Aorta (tissue), 5 donors: ENCODE measurements at places on chromosomes 13 and 19.

DNA sequence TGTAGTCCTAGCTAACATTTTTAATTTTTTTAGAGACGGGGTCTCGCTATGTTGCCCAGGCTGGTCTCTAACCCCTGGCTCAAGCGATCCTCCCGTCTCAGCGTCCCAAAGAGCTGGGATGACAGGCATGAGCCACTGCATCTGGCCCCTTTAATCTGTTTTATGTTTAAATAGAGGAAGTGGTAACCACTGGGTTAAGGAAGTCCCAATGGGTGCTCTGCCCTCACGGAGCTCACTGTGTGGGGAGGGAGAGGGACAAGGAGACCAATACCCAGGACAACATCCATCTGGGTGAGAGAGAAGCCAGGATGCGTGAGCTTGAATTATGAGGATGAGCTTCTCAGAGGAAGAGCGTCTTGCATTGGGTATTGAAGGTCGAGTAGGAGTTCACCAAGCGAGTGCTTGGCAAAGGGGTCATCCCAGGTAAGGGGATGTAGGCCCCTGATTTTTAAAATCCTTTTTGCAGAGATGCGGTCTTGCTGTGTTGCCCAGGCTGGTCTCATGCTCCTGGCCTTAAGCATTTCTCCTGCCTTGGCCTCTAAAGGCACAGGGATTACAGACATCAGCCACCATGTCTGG lies 13.8 kb downstream of the YJU2 start:
- no peak for DNase-seq

DNA sequence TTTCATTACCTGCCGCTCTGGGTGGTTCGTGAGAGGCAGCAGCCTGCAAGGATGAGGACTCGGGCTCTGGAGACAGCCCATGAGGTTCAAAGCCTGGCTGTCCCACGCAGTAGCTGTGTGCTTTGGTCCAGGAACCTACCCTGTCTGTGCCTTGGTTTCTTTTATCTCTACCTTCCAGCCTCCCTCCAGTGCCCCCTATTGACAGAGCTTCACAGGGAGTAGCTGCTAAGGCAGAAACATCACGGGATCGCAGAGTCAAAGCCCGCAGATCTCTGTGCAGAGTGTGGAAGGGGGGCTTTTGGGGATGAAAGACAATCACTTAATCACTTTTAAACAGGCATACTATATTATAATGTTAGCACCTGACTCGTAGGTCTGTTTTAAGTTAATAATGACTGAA lies 16.2 kb downstream of the ZNF71 start:
- DNase-seq = peak; percentile 44

- DNase-seq = no peak
Observed at GRCh38 chr19:19270749-19271571, 2.1 kb downstream of the TM6SF2 start.

- no peak for DNase-seq
Observed at GRCh38 chr19:40370997-40371801, 18.8 kb downstream of the HIPK4 start.

DNA sequence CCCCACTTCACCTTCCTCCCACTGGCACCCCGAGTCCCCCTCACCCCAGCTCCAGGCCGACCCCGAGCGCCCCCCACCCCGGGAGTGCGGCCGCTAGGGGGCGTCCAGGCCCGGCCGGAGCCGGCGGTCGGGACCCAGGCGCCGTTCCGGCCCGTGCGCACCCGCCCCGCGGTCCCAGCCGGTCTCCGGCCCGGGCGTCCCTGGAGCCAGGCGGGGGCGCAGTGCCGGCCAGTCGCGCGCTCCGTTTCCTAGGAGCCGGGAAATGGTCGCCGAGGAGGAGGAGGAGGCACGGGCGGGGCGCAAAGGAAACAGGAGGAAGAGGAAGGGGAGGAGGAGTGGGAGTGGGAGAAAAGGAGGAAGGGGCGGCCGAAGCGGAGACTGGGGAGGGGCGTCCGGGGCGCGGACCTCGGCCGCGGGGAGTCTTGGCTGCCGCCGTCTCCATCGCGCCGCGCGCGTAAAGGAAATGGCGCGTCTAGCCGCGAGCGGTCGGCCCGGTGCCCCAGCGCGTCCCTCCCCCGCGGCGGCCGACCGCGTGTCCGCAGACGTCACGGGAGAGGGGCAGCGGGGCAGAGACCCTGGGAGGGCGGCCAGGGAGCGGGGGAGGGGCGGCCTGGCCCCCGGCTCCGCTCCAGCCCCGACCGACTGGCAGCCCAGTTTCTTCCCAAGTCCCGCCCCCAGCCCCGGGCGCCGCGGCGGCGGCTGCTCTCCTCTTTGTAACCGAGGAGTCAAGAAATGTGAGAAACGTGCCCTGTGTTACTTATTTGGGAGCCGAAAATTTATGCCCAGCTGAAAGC lies 1.1 kb upstream of the KCTD15 start:
- DNase-seq = peak; percentile 93

- no peak for DNase-seq
Observed at GRCh38 chr13:87872813-87873212, 201.6 kb downstream of the SLITRK5 start.

- no peak for DNase-seq
Observed at GRCh38 chr13:20457670-20458069, 68.0 kb downstream of the CRYL1 start.

DNA sequence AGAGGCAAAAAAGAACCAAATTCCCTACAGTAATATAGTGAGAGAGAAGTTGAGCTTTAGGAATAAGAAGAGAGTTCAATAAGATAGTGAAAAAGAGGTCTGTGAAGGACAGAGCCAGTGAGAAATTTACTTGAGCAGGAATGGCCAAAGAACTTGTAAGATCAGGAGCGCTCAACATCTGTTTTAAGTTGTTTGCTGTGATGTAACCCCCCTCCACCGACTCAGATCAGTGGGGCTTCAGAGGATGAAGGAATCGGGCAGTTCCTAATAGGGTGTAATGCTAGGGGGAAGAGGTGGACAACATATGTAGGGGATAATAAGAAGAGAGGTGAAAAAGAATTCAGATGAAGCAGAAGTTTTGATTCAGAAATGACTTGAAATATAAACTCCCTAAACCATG lies 85.3 kb upstream of the FNDC3A start:
- DNase-seq = no peak

GRCh38 chr13:113245849-113246796 lies 36.7 kb downstream of the CUL4A start:
- DNase-seq = peak; percentile 30

GRCh38 chr19:6126335-6126974 lies 9.0 kb upstream of the ACSBG2 start:
- DNase-seq = no peak

DNA sequence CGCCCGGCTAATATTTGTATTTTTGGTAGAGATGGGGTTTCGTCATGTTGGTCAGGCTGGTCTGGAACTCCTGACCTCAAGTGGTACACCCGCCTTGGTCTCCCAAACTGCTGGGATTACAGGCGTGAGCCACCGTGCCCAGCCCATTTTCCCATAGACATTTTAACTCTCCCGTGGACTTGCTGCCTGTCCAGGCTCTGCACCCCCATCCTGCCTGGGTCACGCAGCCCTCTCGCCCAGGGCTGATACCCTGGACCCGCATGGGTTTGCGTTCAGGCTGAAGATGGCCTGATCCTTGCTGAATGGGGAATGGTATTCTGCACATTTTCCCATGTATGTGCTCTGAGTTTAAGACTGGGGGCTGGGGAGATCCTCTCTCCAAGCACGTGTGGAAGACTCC lies 46.0 kb upstream of the RANBP3 start:
- DNase-seq = peak; percentile 12

DNA sequence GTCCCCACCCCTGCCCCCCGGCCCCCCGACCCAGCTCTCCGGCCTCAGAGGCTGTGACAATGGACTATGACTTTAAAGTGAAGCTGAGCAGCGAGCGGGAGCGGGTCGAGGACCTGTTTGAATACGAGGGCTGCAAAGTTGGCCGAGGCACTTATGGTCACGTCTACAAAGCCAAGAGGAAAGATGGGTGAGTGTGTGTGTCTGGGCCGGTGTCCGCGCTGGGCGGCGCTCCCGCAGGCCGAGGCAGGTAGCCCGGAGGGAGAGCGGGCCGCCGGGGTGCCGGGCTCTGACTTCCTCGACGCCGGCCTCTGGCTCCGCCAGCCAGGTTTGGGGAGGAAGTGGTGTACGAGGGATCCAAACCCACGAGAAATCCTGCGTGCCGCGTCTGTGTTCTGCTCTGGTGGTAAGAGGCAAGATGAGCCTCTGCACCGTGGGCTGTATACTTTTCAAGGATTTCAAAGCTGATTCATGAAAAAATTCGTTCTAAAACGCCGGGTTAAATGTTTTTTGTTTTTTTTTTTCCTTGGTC lies 718 bp downstream of the CDK8 start:
- peak; percentile 84 for DNase-seq

- peak; percentile 90 for DNase-seq
Observed at GRCh38 chr19:41225238-41226052, 6.4 kb downstream of the AXL start.

DNA sequence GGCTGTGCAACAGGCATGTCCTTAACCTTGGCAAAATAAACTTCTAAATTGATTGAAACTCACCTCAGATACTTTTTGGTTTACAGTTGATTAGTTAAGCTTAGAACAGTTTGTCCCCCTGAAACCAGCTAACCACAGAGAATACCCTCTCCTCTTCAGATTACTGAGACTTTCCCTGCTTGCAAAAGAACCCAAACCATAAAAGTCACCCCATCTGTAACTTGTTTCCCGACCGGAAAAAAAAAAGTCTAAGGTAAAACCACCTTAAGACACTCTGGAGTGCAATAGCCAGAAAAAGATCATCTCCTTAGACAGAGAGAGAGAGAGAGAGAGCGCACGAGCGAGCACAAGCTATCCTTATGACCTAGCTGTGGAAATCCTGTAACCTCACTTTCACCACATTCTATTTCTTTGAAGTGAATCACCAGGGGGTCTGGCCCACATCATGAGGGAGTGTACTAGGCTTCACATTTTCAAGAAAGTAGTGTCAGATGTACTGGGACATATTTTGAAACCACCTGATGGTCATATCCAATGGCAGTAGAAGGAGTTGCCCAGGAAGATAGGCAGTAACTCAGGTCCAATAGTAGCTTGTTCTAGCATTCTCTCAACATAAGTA lies 11.1 kb upstream of the GTF2F2 start:
- DNase-seq = no peak

DNA sequence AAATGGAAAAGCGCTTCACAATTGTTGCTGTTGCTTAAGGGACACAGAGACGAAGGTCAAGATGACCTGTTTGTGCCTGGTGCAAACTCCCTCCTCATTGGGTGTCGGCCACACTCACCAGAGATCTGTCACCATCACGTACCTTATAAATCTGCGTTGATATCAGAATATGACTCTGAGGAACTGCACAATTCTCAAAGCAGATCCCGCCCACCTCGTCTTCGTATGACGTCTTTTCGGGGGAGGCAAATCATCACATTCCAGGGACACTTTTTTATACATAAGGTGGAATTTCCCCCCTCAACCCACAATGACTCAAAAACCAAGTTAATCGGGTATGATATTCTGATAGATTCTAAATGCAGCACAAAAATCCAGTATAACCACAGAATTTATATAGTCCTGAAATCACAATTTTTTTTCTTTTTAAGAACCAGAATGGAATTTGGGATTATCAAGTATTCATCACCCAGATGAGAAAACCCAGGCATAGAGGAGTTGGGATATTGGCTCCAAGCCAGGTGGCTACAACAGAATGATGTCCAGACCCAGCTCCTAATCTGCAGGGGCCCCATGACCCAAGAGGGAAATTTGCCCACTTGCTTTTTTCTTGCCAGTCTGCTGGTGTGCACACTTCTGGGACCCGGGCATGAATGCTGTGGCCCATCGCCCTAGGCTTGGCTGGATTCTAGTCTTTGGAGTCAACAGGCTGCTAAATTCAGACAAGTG lies 50.6 kb upstream of the MTIF3 start:
- no peak for DNase-seq

- DNase-seq = no peak
Observed at GRCh38 chr13:112576191-112576590, 11.8 kb downstream of the TUBGCP3 start.

GRCh38 chr19:2578391-2578890 lies 102.5 kb downstream of the GADD45B start:
- DNase-seq = peak; percentile 79

DNA sequence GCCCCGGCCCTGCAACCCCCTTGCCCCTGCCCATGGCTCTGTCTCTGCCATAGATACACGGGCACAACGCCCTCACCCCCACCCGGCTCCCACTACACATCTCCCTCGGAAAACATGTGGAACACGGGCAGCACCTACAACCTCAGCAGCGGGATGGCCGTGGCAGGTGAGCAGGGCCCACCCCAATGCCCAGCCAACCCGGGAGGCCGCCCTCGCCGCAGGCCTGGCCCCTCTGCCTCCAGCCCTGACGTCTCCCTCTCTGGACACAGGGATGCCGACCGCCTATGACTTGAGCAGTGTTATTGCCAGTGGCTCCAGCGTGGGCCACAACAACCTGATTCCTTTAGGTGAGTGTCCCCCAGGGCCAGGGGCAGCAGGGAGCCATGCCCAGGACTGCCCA lies 7.7 kb downstream of the YIPF2 start:
- no peak for DNase-seq

DNA sequence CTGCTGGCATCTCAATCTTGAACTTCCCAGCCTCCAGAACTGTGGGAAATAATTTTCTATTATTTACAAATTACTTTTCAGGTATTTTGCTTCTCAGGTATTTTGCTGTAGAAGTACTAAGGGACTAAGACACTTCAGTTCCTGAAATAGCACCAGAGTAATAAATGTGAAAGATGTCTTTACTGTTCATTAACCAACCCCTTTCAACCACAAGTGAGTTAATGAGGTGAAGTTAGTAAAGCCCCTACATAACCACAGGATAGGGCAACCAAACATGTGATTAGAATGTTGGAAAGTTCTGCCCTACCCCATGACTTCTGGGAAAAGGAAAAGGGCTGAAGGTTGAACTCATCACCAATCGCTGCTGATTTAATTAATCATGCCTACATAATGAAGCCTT lies 2.7 kb upstream of the ZNF345 start:
- no peak for DNase-seq

DNA sequence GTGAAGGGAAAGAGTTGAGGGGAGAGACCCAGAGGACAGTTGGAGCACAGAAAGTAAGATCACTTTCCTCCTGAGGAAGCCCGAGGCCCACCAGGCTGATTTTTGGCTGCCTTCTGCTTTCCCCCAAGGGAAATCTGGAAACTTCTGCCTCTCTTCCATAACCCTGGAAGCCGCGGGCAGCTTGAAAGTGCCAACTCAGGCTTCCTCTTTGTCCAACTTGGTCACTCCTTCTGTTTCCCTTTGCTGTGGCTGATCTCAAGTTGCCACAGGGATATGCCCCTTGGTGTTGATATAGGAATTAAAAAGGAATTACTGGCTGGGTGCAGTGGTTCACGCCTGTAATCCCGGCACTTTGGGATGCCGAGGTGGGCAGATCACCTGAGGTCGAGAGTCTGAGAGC lies 5.7 kb upstream of the CD70 start:
- no peak for DNase-seq

GRCh38 chr19:3580156-3580934 lies 4.9 kb upstream of the GIPC3 start:
- no peak for DNase-seq
